Stimulated activated CD4-positive, alpha-beta T cell treated with anti-CD3 and anti-CD28 coated beads, Interleukin-1b, Interleukin-23, amount 100 ng/mL, for 4 hours (primary cell): ENCODE measurements at places on chromosomes 6 and 20.

- no peak for DNase-seq
Observed at GRCh38 chr6:26383624-26384417, 913 bp downstream of the BTN2A2 start.

- no peak for DNase-seq
Observed at GRCh38 chr6:32151863-32152768, at the start of gene PRRT1. PRRT1 (minus strand) TSS chr6:32151939; CDS start chr6:32151827, 112 bp downstream.

GRCh38 chr6:33915134-33915533 lies 111.3 kb upstream of the MLN start:
- DNase-seq = no peak

GRCh38 chr20:47018381-47018780 lies 123.7 kb downstream of the EYA2 start:
- no peak for DNase-seq

- DNase-seq = no peak
Observed at GRCh38 chr6:7101290-7101689, 6.5 kb upstream of the RREB1 start.

- no peak for DNase-seq
Observed at GRCh38 chr6:66623050-66623449, 916.0 kb upstream of the EYS start.

DNA sequence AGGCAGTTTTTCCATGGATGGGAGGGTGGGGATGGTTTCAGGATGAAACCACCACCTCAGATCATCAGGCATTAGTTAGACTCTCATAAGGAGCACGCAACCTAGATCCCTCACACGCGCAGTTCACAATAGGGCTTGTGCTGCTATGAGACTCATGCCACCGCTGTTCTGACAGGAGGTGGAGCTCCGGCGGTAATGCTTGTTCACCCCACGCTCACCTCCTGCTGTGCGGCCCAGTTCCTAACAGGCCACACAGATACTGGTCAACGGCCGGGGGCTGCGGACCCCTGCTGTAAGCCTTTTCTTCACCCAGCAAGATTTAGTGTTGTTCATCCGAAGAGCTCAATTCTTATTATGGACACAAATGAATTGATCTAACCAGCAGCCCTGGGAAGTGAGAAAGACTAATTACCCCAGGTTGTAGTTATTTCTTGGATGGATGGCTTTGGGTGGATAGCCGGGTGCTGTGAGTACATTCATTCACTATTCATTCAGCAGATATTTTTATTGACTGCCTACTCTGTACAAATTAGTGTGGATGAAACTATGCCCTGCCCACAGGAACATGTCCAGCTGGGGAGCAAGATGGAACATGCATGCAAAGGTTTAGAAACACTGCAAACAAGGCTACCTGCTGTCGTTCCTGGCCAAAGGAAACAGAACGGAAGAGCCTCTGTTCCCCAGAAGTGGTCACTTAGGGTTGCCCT lies 57.2 kb downstream of the RIOK1 start:
- no peak for DNase-seq

DNA sequence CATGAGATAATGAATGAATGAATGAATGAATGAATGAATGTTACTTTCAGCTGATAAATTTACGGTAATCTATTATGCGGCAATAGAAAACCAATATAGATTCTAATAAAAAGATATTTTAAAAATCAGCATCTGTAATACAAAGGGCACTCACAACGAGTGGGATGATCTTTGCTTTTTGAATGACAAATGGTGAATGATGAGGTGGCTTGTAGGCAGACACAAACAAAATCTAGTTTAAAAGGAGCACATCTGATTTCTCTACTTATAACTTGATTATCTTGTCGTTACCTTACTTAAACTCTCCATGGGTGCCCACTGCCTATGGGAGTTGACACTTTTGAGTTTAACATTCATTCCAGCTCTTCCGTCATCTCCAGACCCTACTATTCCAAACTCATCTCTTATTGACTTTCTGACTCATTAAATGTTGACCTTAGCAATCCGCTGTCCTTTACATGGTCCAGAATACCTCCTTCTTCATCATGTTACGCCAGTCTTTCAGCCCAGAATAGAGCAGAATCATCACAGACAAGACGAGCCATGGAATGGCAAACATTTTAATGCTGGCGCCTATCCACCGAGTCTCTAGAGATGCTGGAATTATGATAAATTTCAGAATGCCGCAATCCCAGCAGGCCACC lies 41.3 kb downstream of the NHLRC1 start:
- DNase-seq = no peak

DNA sequence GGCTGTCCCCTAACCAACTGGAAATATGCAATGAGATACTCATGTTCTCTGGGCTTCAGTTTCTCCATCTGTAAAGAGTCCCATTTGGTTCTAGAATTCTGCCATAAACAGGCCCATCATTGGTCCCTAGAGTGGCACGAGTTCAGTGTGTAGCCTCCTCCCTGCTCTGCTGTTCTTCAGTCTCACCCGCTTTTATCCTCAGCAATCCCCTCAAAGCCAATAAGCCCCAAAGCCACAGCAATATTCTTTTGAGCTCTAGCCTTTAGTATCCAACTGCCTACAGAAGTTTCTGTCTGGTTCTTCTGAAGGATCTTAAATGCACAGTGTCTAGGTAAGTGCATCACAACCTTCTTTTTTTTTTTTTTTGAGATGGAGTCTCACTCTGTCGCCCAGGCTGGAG lies 9.8 kb upstream of the MRPS18A start:
- DNase-seq = no peak

- no peak for DNase-seq
Observed at GRCh38 chr6:155121699-155122098, 126.6 kb downstream of the TIAM2 start.

- DNase-seq = no peak
Observed at GRCh38 chr6:127207591-127208120, 59.0 kb upstream of the RNF146 start.

DNA sequence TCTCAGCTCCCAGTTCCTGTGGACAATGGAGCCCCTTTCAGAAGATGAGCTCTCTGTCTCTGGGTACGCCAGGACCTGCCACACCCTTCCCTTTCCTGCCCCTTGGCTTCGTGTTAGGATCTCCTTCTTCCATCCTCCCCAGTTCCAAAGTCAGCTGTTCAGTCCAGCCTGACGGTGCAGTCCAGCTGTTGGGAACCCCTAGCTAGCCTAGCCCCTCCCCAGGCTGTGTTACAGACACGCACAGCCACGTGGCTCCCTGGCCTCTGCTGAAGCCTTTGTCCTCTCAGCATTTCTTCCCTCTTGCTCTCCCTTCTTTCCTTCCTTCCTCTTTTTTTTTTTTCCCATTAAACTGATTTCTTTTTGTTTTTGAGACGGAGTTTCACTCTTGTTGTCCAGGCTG lies 12.4 kb upstream of the TFAP2C start:
- no peak for DNase-seq

GRCh38 chr20:38222231-38222922 lies 38.2 kb downstream of the KIAA1755 start:
- peak; percentile 44 for DNase-seq

DNA sequence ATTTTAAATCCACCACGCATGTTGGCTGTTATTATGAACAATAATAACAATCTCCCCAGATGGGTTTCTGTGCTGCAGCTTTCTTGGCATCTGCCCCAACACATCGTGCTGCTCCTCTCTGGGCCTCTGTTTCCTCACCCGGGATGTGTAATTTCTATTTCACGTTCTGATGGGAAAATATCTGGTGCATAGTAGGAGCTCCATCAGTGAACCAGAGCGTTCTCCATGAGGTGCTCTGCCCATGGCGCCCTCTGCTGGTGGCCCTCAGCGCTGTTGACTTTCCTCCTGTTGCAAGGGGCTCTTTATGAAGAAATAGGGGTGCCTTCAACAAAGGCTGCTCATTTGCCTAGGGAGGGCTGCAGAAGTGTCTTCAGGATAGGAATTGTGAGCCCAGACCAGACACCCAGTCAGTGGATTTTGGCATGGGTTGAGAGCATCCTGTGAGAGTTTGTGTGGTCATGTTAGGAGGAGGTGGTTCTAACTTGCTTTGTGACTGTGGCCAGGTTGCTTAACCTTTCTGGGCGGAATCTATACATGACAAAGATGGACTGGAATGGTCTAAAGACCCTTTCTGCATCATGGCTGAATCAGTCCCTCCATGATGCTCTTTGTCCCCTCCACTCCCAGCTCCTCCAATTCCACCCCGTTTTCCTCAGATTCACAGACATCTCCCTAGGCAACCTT lies 8.1 kb downstream of the SCRT2 start:
- DNase-seq = peak; percentile 45
